Panc1 (cell line): ENCODE measurements at places on chromosomes 4 and X.

GRCh38 chr4:56195025-56195424, 192.3 kb downstream of the AASDH start:
- DNase-seq: no peak

- no peak for DNase-seq
Observed at GRCh38 chr4:76904646-76905190, 6.8 kb upstream of the SOWAHB start.

- no peak for DNase-seq
Observed at GRCh38 chrX:33735182-33735581, 396.9 kb downstream of the FAM47A start.

GRCh38 chr4:189305500-189305899, 635.2 kb upstream of the FRG1 start:
- DNase-seq: no peak

DNA sequence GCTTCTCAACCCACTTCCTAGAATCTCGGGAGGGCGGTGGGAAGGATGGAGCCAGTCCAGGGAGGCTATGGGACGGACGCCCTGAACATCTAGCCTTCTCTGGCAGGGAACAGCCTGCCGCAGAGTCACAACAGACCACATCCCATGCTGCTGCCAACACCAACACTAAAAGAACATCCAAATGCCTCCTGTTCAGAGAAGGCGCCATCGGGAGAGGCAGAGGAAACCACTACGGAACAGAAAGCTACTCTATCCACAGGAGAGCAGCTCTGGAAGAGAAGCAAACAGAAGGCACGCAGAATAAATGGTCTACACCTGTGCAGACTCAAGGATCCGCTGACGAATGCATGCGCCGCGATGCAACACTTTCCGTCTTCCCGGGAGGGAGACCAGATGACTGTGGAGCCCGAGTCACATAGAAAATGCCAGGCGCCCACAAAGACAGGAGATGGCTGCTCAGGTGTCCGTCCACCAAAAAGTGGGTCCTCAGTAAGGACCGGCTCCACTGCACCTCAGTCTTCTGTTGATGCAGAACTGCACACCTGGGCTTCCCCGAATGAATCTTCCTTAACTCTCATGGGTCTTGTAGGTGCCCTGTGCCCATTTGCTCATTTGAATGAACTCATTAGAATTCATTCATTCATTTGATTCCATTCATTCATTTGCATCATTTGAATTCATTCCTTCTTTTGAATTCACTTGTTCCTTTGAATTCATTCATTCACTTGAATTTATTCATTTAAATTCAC, 217.5 kb downstream of the DHRSX start:
- DNase-seq: no peak

GRCh38 chr4:140935254-140935653, 179.1 kb upstream of the TBC1D9 start:
- no peak for DNase-seq

DNA sequence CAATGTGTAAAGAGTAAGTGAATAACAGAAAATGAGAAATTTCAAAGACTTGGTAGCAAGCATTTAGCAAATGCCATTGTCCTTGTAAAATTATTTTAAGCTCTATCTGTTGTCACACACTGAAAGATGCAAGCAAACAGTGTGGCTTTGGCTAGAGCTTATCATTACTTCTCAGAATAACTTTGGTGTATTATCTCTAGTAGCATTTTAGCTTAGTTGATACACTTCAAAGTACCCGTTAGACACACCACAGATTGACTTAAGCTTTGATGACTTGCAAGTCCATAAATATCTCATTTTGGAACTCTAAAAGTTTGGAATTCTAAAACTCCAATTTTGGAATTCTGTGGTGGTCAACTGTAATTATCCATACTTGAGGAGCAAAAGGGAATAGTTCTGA, 98.6 kb downstream of the PDLIM5 start:
- no peak for DNase-seq
